Iris pigment epithelial cell (primary cell): ENCODE measurements at places on chromosomes 4 and X.

GRCh38 chrX:25076941-25077500 is 61.3 kb upstream of the ARX start:
- no peak for DNase-seq

GRCh38 chr4:183887351-183887750 is 17.8 kb upstream of the STOX2 start:
- DNase-seq, result no peak

GRCh38 chr4:184269879-184270430 is 52.3 kb upstream of the ENPP6 start:
- DNase-seq, result no peak

DNA sequence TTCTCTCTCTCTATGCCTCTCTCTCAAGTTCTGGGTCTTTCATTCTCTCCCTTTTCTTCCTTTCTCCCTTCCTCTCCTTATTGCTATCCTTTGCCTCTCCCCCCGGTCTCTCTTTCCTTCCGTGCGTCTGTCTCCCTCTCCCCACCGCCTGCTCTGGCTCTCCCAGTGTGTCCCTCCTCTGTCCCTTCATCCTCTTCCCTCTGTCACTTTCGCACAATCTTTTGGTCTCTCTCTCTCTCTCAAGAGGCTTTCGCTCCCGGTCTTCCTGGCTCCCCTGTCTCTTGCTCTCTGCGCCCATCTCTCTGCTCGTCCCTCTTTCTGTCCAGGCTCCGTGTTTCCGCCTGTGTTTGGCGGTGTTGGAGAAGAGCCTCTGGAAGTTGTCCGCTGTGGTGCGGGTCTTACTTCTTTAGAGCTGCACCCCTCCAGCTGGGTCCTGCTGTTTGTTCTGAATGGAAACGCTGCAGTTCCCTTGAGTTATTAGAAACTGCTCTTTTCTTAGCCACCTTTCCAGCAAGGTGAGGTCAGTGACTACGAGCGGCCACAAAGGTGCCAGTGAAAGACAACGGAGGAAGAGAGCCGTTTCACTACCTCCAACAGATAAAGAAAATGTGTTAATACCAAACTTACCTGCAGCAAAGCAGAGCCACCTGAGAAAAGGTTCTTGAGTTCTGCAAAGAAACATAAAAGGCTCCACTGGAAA is 1.1 kb downstream of the BMPR1B start:
- no peak for DNase-seq

DNA sequence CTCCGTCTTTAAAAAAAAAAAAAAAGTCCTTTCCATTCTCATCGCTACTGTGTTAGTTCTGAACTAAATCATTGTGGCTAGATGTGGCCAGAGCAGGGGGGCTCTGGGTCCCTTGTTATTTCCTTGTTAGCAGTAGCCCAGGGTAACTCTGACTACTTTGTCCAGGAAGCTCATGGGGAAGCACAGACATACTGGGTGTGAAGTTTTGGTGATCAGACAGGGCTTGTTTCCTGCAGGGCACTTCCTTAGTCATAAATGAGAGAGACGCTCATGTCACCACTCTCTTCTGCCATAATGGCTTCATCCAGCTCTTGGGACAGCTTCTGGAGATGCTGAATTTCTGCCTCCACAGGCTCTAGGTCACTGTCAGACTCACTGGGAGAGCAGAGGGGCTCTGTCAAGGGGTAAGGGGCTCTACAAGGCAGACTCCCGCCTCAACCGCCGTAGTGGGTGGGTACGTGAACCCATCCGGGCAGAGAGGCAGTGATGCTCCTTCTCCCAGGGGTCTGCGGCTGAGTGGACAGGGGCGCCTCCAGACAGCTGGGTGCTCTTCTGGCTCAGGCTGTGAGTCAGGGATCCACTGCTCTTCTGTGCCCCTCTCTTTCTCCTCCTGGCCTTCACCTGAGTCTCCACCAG is 12.9 kb downstream of the STIM2 start:
- DNase-seq, result no peak

DNA sequence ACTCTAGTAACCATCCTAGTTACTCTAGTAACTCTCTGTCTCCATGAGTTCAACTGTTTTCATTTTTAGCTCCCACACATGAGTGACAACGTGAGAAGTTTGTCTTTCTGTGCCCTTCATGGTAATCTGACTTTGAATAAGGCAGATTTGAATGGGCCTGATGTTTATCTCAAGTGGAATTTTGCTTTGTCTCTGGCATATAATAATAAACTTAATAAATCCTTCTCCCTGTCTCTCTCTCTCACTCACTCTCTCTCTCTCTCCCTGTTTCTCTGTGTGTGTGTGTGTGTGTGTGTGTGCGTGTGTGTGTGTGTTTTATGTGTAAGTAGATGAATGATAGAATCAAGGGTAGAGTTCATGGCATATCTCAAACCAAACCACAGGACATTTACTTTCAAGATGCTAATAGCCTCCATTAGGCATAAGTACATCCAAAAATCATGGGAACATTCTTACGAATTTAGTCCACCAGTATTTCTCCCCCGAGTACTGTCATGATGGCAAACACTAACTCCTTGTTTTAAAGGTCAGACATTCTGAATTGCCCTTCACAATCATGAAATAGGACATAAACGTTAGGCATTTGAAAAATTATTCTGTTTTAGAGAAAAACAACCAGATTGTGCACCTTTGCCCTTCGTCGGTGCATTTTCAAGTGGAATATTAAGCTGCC is 193.1 kb downstream of the SPATA18 start:
- no peak for DNase-seq

DNA sequence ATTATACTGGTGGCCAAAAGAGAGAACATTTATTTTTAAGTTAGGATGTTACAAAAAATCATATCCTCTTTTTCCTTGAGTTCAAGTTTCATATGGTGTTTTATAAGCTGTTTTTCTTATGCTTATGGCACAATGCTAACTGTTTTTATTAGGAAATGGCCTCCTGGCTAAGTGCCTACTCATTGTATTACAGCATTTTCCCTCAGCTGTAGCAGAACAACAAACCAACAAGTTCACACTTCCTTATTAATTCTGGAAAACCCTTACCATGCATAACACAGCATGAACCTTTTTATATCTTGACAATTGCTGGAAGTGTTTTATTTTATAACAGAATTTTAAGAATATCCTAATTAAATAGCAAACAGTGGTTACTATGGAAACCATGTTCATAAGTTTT is 165.8 kb downstream of the GASK1B start:
- DNase-seq, result no peak

GRCh38 chrX:153739754-153740486 is 15.3 kb downstream of the ABCD1 start:
- no peak for DNase-seq

- no peak for DNase-seq
Observed at GRCh38 chr4:82694892-82695291, 103.7 kb downstream of the SCD5 start.

DNA sequence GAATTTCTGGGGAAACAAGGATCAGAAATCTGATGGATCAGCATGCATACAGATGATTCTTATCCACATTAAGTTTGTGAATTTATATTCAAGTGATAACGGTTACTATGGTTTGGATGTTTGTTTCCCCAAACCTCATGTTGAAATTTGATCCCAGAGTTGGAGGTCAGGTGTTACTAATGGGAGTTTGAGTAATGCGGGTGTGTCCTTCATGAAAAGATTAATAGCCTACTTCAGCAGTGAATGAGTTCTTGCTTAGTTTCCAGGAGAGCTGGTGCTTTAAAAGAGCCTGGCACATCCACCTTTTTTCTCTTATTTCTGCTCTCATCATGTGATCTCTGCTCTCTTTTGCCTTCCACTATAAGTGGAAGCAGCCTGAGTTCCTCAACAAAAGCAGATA is 712.4 kb downstream of the IL1RAPL1 start:
- DNase-seq, result peak; percentile 9

GRCh38 chr4:158193171-158193749 is 17.0 kb upstream of the TMEM144 start:
- peak; percentile 35 for DNase-seq

DNA sequence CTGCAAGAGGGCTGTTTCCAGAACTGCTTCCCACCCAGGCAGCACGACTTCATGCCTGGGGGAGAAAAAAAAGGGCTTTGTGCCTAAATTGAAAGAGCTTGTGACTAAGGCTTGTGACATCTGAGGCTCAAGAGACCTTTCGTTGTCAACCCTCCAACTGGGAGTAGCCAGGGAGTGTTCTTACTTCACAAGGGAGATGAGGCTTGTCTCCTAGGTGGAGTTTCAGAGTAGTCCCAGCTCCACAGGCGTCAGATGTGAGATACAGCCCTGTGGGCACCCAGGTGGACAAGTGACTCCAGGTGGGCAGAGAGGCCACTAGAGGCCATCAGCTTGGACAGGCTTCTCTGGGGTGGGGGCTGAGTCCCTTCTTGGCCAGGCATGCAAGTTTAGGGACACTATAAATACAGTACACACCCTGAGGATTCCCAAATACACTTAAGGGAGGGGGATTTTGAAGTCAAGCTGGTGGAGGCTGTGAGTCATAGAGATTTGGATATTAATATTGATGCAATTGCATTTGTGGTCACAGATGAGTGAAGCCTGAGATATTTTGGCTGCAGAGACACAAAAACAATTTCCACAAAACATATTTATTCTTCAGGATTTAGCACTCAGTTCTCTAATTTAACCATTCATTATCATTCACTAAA is 40.1 kb upstream of the SETD7 start:
- peak; percentile 87 for DNase-seq

DNA sequence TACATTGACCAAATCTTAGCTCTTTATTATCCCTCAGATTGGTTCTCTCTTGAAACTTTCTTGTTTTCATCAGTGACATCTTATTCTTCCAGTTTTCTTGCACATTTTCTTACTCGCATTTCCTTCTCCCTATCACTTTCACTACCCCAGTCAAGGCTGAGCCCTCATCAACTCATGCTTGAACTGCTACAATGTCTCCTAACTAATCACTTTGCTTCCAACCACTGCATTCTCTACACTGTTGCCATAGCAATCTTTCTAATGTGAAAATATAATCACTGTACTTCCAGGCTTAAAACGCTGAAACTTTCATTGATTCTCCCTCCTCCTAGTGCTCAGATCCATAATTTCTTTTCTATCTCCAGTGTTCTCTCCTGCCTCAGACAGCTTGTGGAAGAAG is 22.2 kb upstream of the LPAR4 start:
- no peak for DNase-seq

DNA sequence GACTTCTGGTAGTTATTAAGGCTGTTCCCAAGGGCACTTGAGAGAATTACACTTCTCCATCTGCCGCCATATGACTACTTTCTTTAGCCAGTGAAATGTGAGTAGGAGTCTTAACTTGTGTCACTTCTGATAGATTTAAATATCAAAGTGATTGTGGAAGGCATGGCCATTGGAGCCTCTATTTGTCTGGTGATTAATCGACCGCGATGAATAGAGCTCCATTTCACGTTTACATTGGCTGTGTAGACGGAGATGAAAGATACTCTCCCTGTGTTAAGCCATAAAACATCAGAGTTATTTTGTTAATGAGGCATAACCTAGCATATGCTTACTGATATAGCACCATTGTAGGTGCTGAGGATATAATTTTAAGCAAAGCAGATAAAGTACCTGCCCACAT is 852.4 kb downstream of the CCSER1 start:
- no peak for DNase-seq

DNA sequence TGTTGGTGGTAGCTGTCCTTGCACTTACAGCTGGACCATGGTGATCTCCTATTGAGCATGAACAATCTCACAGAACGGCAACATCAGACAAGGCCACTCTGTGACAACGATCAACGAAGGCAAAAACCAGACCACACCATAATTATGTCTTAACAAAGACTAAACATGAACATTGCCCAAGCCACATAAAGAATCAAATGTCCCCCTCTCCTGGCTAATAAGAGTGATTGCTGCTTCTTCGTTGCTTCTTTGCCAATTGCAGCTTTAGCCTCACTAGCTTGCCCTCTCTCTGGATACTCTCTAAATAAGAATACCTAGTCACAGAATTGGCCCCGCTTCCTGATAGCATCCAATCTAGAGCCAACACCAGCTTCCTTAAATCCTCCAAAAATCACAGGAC is 41.5 kb upstream of the PGRMC1 start:
- peak; percentile 27 for DNase-seq

GRCh38 chrX:104085477-104085876 is 9.4 kb upstream of the TMSB15C start:
- no peak for DNase-seq

DNA sequence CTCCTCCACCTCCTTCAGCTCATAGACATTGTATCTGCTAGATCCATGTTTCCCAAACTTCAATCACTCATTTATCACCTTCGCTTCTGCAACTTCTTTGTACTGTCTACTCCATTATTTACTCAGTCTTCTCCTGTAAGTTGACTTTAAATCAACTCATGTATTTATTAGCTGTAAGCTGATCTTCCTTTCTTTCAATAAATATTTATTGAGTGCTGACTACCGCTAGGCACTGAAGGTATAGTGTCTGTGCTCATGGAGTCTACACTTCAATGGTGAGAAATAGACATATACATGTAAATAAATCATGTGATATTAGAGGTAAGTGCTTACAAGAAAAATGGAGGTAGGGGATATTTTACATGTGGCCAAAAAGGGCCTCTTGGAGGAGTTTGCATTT is 74.6 kb downstream of the RASL11B start:
- no peak for DNase-seq

- no peak for DNase-seq
Observed at GRCh38 chrX:1099146-1099770, 113.2 kb downstream of the CRLF2 start.

GRCh38 chrX:122582280-122582974 is 601.7 kb upstream of the GRIA3 start:
- no peak for DNase-seq

DNA sequence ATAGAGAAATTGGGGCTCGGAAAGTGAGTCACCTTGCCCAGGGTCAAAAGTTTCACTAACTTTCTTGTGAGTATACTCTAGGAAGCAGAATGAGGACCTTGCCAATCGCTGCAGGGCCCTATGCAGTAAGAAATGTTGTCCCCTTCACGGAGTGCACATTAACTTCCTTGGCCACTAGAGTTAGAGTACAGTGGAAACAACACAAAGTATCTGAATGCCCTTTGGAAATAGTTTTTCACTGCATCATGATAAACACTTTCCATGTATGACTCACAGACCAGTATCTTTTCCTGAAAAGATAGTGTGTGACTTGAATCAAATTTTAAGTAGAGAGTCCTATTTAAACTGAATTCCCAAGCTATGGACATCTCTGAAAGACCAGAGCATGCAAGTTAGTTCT is 45.5 kb upstream of the STK26 start:
- peak; percentile 10 for DNase-seq

DNA sequence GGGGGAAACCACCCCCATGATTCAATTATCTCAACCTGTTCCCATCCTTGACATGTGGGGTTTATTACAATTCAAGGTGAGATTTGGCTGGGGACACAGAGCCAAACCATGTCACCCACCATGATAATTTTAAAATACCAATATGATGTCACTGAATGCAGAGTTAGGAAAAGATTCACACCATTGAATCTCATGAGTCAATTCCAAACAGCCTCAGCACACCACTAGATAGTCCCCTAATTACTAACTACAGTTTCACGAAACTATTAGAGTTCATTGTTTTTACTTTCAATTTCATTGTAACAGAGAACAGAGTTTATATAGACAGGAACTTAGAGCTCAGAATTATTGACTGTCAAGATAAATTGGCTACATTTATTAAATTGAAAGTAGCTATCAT is 410.2 kb downstream of the FAM47A start:
- DNase-seq, result no peak
